ENCODE measurements at places on chromosomes 7 and 10.

GRCh38 chr7:69839782-69840181, 241.5 kb downstream of the AUTS2 start:
- no peak for DNase-seq

- DNase-seq, result no peak
These were observed 101.2 kb downstream of the RPS24 start for GRCh38 chr10:78134773-78135306.

DNA sequence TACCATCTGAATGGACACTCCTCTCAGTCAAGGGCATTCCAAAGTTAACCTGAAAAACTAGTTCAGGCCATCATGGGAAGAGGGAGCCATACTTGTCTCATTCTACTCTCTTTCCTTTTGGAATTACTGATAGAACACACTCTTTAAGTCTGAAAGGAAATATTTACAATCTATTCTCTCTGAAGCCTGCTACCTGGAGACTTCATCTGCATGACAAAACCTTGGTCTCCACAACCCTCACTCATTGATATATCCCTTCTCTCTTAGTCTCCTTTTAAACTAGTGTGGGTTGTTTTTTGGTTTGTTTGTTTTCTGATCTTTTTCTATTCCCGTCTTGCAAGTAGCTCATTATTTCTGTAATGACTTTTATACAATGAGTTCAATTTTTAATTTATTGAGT, 169.5 kb downstream of the C1GALT1 start:
- no peak for DNase-seq

- no peak for DNase-seq
These were observed 14.8 kb downstream of the RBM17 start for GRCh38 chr10:6103591-6103990.

- DNase-seq, result no peak
These were observed 41.2 kb downstream of the PAX2 start for GRCh38 chr10:100786591-100786990.
